ENCODE measurements at places on chromosomes 16 and 17. TPM values are rescaled to one million over a fixed set of nuclear protein-coding genes. Genes with fewer than 3 reads are reported as not detected.

TACO1 gene
- 22.8 TPM for total RNA-seq

TBX6 gene
- not detected for total RNA-seq

QPRT gene
- total RNA-seq, result 18.7 TPM

TBC1D3I gene
- total RNA-seq, result not detected

EXOC3L1 gene
- not detected for total RNA-seq

OTOP2 gene
- not detected for total RNA-seq

KRT24 gene
- not detected for total RNA-seq

CDIP1 gene
- total RNA-seq, result 7.0 TPM

FOXL1 gene
- total RNA-seq, result 32.6 TPM

TM4SF5 gene
- not detected for total RNA-seq

CD300LB gene
- not detected for total RNA-seq

MT3 gene
- not detected for total RNA-seq

ATP6V0C gene
- 19.2 TPM for total RNA-seq

COX6A2 gene
- total RNA-seq, result not detected

RAD51C gene
- 14.0 TPM for total RNA-seq

CACNG1 gene
- total RNA-seq, result not detected

NRN1L gene
- total RNA-seq, result not detected

IGF2BP1 gene
- 0.98 TPM for total RNA-seq

VMO1 gene
- not detected for total RNA-seq
